ENCODE measurements at places on chromosomes 5 and 9.

DNA sequence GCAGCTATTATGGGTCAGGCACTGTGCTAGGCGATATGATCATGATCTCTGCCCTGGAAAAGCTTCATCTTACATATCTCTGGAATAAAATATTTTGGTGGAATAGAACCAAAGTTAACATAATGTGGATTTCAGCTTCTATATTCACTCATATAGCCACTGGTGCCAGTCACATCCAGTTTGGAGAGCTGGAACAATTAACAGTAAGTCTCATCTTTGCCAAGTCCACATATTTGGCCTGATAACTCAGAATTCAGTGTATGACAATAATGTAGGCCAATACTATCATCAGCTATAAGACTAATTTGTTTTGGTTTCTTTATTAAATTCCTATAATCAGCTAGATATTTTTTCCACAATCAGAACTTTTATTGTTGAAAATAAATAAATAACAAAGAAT lies 5.9 kb upstream of the FAM13B start:
- peaks cover 7% of the 10 kb centered on the region for H3K4me1 ChIP-seq
- no peak for DNase-seq
- no peak overlapping the region for H3K4me3 ChIP-seq
- H3K27ac ChIP-seq: no peak overlapping the region
- H3K27me3 ChIP-seq: no peaks in the 10 kb centered on the region
- no peaks in the 10 kb centered on the region for H3K36me3 ChIP-seq

- H3K36me3 ChIP-seq: no peaks in the 10 kb centered on the region
- H3K27ac ChIP-seq: no peak overlapping the region
- no peaks in the 10 kb centered on the region for H3K27me3 ChIP-seq
- H3K4me3 ChIP-seq: no peak overlapping the region
- no peak for DNase-seq
- no peaks in the 10 kb centered on the region for H3K4me1 ChIP-seq
Observed at GRCh38 chr9:105850852-105851500, 156.6 kb downstream of the TMEM38B start.

DNA sequence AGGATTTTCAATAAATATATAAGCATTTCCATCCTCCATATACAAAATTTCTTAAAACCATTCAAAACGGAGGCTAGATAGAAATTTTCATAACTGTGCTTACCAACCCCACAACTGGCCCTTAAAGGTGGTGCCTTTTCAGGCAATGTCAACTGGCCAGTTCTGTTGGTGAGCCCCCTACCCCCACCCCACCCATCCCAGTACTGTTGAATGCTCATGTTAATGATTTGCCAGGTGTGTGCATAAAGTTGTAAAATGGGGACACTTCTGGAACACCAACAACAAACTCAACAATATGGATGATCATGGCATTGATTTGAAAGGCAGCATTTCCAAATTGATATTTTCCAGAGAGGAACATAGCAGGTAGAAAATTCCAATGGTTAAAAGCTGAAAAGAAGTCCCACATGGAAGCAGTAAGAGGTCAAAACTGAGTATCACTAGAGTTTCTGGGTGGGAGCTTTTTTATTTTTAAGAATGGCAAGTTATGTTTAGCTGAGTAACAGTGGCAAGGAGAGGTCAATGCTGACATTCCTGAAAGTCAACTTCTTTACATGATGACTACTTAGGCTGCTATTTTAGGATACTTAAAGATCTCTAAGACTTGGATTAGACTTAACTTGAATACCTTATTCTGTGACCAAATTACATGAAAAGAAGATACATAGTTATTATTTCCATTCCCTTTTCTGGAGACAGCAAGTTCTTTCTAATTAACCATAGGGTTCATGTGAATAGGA lies 2.7 kb downstream of the LEAP2 start:
- H3K4me1 ChIP-seq: no peaks in the 10 kb centered on the region
- no peaks in the 10 kb centered on the region for H3K27me3 ChIP-seq
- H3K27ac ChIP-seq: no peak overlapping the region
- DNase-seq: no peak

DNA sequence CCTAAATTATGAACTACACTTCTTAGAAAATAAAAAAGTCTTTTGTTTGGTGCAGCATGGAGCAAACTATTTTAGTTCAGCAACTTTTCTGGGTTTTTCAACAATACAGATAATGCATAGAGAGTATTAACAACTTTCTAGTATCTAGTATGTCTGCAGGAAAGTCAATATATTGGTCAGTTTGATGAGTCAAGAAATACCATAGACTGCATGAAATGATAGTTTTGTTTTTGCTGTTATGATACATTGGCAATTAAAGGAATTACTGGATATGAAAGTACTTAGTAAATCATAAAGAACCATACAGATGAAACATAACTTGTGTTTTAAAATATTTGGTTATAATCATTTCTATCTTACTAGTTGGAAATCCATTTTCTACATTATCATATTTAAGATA lies 173.5 kb downstream of the GIN1 start:
- no peak for DNase-seq
- H3K36me3 ChIP-seq: no peaks in the 10 kb centered on the region
- H3K4me1 ChIP-seq: no peaks in the 10 kb centered on the region
- no peak overlapping the region for H3K4me3 ChIP-seq
- H3K27me3 ChIP-seq: no peaks in the 10 kb centered on the region
- no peak overlapping the region for H3K27ac ChIP-seq

- peaks cover 18% of the 10 kb centered on the region for H3K27me3 ChIP-seq
- H3K36me3 ChIP-seq: no peaks in the 10 kb centered on the region
- H3K4me1 ChIP-seq: no peaks in the 10 kb centered on the region
- no peak overlapping the region for H3K4me3 ChIP-seq
- H3K27ac ChIP-seq: no peak overlapping the region
Observed at GRCh38 chr9:93952119-93952783, 2.9 kb downstream of the BARX1 start.

DNA sequence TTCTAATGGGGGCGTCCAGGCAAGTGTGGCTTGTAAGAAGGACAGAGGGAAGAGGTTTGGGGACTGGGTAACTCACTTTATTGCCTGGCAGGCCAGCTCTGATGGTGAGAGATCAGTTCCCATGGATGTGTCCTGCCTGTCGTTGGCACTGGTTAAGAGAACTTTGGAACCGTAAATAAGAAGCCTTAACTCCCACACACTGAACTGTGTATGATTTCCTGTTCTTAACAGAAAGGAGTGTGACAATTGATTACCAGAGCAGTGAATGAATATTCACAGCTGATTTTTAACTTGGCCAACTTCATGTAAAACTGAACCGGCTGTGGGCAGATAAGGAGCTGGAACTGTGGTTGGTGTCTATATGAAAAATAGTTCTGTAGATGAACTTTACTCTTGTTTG lies 63.2 kb downstream of the MEGF10 start:
- H3K4me3 ChIP-seq: no peak overlapping the region
- peak; percentile 10 for DNase-seq
- no peaks in the 10 kb centered on the region for H3K36me3 ChIP-seq
- H3K4me1 ChIP-seq: no peaks in the 10 kb centered on the region
- no peaks in the 10 kb centered on the region for H3K27me3 ChIP-seq
- no peak overlapping the region for H3K27ac ChIP-seq

DNA sequence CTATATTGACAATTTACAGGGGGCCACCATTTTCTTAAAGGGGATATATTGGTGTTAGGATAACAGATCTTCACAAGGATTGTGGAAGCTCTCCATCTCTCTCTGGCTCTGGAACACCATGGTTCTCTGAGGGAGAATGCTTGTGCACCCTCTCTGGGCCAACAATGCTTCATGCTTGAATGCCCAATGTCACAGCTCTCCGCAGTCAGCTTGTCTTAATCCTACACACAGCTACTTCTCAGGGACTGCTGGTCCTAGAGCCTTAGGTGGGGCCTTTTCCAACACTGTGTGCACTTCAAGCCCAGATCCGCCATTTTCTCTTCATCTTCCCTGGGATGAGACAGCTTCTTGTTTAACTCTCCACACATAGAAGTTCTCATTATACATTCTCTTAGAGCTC lies 6.9 kb upstream of the PDLIM4 start:
- H3K36me3 ChIP-seq: no peaks in the 10 kb centered on the region
- H3K4me1 ChIP-seq: peaks cover 12% of the 10 kb centered on the region
- no peak overlapping the region for H3K4me3 ChIP-seq
- no peak overlapping the region for H3K27ac ChIP-seq

DNA sequence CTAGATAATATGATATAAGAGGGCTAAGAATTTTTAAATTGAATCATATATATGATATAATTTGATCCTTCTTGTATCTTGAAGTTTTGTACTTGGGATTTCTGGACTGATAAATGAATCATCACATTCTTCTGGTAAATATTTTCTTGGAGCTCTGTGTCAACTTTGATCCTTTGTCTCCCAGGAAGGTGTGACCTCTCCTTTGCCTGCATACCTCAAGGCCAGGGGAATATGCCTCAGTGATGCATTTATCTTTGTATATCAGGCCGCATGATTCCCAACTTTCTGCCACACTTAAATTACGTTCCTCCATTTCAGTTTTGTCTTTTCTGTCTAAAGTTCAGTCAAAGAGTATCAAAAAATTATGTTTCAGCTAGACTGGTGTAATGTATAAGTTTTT lies 101.2 kb downstream of the NLN start:
- no peak overlapping the region for H3K4me3 ChIP-seq
- peaks cover 32% of the 10 kb centered on the region for H3K4me1 ChIP-seq
- peak overlapping the region; percentile 73 for H3K27ac ChIP-seq
- H3K27me3 ChIP-seq: no peaks in the 10 kb centered on the region
- peak; percentile 31 for DNase-seq

- no peaks in the 10 kb centered on the region for H3K4me1 ChIP-seq
- 0 out of 2 replicates have a peak, but pooled peaks cover 3% of the 10 kb centered on the region for H3K36me3 ChIP-seq
- no peak overlapping the region for H3K27ac ChIP-seq
- no peak overlapping the region for H3K4me3 ChIP-seq
- H3K27me3 ChIP-seq: no peaks in the 10 kb centered on the region
Observed at GRCh38 chr5:37412515-37412914, 33.4 kb downstream of the WDR70 start.

DNA sequence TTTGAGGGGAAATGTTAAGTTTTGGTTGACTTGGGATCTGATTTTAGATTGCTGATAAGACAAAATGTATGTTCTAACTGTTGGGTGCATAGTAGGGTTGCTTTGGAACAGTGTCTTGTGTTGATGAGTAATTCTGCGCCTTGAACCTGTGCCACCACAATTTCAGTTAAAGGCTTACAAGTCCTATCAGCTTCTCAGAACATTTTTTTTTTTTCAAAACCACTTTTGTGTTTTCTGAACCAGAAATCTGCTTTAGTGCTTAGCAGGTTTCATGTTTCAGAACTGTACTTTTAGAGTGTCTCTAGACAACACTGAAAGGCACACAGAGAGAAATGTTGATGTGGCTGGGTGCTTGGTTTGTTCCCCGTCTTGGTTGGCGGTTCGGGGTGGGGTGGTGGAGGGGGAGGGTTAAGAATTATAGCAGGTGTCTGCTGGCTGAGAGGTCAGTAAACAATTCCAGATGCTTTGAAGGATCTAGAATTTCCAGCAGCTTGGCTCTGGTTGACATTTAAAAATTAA lies 84.6 kb downstream of the ANKRD55 start:
- no peaks in the 10 kb centered on the region for H3K27me3 ChIP-seq
- H3K36me3 ChIP-seq: no peaks in the 10 kb centered on the region
- H3K27ac ChIP-seq: no peak overlapping the region
- H3K4me3 ChIP-seq: no peak overlapping the region
- no peak for DNase-seq

DNA sequence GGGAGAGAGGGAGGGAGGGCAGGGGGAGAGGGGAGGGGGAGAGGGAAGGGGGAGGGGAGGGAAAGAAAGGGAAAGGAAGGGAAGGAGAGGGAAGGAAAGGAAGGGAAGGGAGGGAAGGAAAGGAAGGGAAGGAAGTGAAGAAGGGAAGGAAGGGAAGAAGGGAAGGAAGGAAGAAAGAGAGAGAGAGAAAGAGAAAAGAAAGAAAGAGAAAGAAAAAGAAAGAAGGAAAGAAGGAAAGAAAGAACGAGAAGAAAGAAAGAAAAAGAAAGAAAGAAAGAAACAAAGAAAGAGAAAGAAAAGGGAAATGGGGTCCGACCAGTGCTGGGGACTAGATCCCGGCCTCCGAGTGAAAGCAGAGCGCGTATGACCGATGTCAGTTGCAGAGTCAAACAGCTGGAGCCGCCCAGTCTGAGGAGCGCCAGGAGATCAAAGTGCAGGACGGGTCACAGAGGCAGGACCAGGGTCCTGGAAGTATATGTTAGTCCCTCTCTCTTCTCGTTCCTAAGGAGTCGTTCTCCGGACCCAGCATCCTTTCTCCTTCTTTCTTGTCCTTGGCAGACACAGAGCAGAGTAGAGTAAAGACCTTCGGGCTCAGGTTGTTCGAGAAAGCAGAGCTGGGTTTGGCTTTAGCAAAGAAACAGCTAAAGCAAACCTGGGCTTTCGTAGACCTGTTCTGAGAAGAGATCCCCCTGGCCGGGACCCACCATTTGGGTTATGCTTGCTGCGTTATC lies 305.4 kb upstream of the MSX2 start:
- no peak overlapping the region for H3K4me3 ChIP-seq
- H3K27ac ChIP-seq: no peak overlapping the region
- H3K4me1 ChIP-seq: no peaks in the 10 kb centered on the region
- DNase-seq: no peak
- H3K27me3 ChIP-seq: peaks cover 43% of the 10 kb centered on the region
- H3K36me3 ChIP-seq: no peaks in the 10 kb centered on the region

- H3K27me3 ChIP-seq: no peaks in the 10 kb centered on the region
- H3K4me1 ChIP-seq: no peaks in the 10 kb centered on the region
- no peak for DNase-seq
- H3K4me3 ChIP-seq: no peak overlapping the region
- no peaks in the 10 kb centered on the region for H3K36me3 ChIP-seq
Observed at GRCh38 chr9:85716031-85716877, 25.5 kb downstream of the AGTPBP1 start.

DNA sequence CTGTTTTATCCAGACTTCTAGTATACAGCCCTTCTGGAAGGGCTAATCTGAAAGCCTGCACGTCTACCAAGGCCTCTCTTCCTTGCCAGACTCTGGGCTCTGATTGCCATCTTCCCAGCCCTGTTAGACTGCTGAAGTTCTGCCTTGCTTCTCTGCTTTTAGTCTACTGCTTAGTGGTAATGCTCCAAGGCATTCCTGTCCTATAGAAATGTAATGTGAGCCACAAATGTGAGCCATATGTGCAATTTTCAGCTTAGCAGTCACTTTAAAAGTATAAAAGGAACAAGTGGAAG lies 32.1 kb downstream of the WNK2 start:
- DNase-seq: no peak
- no peaks in the 10 kb centered on the region for H3K4me1 ChIP-seq
- no peak overlapping the region for H3K4me3 ChIP-seq
- no peaks in the 10 kb centered on the region for H3K27me3 ChIP-seq

DNA sequence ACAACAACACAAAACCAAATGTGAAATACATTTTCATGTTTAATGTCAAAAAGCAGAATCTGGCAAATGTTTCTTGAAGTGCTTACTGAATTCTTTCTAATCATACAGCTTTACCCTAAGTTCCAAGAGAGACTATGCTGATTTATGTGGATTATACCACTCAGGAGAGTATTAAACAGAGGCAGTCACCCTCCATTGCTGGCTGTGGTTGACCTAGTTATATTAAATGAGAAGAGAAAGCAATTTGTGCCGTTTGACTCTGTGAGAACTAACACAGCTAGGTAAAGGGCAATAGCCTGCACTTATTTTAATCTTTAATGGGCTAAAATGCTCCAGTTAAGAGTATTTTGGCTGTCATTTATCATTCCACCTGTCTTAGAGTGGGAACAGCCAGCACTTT lies 62.6 kb downstream of the ELL2 start:
- H3K4me1 ChIP-seq: no peaks in the 10 kb centered on the region
- no peak overlapping the region for H3K4me3 ChIP-seq
- peaks cover 15% of the 10 kb centered on the region for H3K36me3 ChIP-seq
- H3K27ac ChIP-seq: no peak overlapping the region
- DNase-seq: no peak

- no peaks in the 10 kb centered on the region for H3K4me1 ChIP-seq
- H3K27me3 ChIP-seq: no peaks in the 10 kb centered on the region
- no peaks in the 10 kb centered on the region for H3K36me3 ChIP-seq
- DNase-seq: no peak
Observed at GRCh38 chr5:58628626-58629025, 45.8 kb downstream of the RAB3C start.
